ENCODE measurements at places on chromosomes 11 and 22.

DNA sequence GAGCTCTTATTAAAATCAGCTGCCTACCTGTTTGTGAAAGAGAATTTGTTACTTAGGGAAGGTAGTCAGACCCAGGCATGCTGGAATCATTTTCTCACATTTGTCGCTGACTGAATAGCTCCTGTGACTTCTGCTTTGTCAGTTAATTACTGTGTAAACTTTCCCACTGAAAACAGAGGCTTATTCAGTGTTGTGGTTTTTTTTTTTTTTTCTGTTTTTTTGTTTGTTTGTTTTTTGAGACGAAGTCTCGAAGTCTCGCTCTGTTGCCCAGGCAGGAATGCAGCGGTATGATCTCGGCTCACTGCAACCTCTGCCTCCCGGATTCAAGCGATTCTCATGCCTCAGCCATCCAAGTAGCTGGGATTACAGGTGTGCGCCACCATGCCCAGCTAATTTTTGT is 5.6 kb upstream of the LDLRAD3 start:
- DNase-seq: no peak

DNA sequence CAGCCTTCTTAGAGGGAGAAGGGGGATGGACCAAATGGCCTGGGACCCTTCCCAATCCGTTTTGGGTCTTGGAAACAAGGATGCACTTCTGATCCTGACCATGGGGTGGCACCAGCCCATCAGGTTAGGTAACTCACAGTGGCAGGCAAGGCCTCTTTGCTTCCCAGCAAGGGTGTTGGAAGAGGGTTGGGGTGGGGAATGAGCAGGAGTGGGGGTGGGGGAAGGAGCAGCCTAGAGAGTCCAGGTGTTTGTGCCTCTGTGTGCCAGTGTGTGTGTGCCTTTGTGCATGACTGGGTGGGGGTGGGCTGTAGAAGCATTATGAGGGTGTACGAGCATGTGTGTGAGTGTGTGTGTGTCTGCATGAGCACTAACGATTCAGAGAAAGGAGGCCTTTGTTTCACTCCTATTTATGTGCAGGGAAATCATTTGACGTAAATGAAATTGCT is 213.1 kb downstream of the INSC start:
- peak; percentile 18 for DNase-seq

DNA sequence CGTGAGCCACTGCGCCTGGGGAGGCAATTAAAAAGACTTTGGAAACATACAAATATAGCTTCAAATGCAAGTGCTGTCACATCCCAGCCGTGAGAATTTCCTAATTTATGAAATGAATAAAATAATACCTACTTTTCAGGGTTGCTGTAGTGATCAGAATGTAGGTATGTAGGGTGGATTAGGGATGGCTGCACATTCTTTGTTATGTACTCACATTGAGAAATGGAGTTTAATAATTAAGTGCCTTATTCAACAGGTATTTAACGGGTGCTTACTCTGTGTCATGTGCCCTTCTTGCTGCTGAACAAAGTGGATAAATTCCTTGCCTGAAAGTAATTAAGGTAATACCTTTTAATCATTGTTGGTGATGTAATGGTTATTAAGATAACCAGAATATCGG is 37.0 kb downstream of the MMP7 start:
- no peak for DNase-seq

DNA sequence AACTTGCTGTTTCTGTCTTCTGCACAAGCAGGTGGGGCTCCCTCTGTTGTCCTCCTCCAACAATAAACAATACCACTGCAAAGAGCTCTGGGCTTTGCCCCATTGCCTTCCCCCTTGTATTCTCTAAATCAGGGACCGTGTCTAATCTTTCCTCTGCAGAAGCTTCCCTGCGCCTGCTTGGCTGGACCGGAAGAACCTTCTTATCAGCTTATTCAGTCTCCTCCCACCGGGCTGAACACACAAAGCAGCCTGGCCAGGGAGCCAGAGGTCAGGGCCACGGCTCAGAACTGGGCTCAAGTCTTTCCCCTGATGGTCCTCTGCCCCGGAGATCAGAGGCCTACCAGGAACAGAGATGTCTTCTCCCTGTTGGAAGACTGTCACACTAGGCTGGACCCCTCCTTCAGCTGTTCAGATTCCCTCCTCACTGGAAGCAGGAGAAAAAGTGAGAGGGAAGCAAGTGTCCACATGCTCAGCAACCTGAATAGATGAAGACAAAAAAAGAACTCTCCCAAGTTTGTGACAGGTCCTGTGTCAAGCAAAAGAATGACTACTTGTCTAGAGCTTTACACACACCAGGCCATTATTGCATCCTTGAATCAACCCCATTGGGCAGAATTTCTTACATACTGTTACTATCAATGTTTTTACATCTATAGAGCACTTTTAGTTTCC is 63.7 kb downstream of the RAB30 start:
- no peak for DNase-seq

GRCh38 chr22:17783773-17784480 is 9.7 kb upstream of the BID start:
- no peak for DNase-seq

DNA sequence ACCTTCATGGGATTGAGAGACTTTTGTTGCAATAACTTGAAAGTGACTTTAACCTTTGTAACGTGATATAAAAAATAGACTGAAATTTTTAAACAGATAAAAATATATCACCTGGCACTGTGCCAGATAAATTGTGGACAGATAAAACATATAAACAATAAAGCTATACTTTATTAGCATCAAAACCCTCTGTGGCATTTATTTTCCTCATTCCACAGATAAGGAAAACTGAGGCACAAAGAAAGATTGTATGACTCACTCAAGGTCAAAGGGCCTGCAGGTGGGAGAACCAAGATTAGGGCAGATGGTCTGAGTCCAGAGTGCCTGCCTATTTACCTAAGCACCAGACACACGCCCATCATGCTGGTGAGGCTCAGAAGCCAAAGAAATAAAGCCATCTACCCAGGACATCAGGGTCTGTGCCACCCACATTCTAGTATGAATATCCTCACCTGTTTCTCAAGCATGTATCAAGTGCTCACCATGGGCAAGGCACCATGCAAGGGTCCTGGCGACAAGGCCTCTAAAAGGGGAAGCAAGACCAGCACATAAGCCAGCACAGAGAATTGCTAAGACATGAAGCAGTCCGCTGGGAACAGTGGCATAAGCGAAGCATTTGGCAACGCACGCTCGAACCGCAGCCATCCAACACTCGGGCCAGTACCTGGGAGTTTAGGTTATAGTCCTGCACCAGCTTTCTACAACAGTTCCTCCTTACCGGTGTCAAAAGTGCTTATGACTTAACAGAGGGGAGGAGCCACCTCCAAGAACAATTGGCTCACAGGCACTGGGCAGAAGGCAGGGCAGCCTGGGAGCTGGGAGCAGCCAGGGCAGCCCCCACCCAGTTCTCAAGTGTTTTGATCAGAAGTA is 17.6 kb downstream of the MYH9 start:
- DNase-seq: peak; percentile 48

DNA sequence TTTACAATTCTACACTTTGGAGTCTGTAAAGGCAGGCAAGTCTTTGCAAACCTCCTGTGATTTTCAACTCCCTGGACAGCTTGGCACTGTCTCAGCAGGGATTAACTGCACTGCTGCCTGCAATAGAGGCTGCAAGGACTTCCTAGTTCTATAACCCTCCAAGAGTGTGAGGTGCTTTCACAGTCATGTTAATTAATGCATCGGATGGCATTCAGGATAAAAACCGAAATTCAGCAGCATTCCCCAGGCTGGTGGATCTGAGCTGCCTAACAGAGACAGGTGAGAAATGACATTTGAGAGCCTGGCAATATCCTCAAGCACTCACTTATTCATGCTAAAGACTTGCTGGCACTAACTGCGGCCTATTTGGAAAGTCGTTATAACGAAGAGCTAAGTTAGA is 85.0 kb downstream of the LARGE1 start:
- DNase-seq: no peak

- peak; percentile 93 for DNase-seq
Measured at GRCh38 chr22:50190941-50191741, 5.4 kb downstream of the TRABD start.

DNA sequence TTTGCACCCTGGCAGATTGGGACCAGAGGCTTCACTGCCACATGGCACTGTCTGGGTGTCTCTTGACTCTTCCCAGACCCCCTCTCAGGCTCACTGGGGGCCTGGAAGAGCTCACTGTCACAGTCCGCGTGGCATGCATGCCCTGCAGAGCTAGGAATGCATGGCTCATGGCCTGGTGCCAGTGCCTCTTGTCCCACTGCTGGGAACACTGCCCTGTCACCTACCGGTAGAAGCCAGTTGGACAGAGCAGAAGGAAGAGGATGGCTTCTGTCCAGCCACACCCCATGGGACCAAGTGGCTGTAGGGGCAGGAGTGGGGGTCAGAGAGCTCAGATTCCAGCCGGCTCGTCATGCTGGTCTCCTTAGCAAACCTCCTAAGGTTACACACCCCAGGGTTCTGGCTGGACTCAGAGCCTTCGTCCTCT is 29.7 kb downstream of the MB start:
- no peak for DNase-seq

DNA sequence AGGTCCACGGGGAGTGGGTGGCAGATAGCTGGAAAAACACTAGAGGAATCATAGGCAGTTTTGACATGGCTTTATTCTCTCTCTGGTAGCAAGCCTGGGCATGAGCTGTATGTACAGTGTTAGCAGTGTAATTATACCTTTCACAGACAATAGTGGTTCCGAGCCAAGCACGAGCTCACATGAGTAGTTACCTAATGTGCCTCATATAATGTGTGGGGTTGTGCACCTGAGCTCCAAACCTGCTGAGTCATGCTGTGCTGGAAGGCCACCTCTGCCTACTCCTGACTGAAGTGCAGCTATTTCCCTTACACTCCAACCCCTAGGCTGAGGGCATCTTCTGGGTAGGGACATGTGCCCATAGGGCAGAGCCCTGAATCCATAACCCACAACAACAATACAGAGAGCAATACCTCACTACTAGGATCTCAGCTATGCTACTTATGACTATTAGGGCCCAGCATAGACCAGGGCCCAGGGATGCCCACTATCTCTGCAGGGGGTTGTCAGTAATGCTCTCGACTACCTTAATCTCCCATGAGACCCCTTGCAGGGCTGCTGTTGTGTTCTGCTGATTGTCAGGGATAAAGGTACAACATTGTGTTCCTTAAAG is 432.1 kb downstream of the DYNC2H1 start:
- no peak for DNase-seq

DNA sequence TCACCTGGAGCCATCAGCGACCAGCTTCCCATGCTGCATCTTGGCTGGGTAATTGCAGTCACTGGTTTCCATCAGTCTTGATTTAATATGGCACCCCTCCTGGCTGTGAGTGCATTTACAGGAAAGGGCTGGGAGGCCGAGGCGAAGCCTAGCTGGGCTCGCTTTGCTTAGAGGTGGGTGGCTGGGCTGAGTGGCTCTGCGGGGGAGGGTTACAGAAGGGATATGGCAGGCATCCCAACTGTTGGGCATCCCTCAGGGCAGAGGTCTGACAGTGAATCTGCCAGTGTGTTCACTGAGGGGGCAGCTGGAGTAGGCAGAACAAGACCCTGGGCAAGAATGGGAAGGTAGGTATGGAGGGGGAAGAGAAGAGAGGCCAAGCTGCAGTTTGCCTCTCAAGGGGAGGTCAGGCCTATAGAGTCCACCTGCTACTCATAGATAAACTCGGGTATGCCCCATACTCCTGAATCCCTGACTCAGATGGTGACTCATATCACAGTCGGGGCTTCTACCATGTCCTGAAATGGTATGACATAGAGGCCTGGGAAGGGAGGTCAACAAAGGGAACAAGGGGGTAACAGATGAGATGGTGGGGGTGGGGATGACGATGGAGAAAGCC is 77.5 kb upstream of the PHOX2A start:
- DNase-seq: no peak

DNA sequence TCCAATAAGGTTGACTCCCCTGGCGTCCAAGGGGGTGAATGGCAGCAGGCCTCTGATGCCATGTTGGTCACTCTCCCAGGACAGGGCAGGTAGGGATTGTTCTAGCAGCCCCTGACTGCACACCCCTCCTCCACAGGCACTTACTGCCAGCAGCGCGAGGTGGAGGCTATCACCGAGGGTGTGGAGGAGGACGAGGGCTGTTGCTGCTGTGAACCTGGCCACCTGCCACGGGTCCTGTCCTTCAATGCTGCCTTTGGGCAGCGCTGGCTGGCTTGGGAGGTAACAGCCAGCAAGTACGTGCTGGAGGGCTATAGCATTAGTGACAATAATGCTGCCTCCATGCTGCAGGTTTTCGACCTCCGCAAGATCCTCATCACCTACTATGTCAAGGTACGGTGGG is 7.7 kb upstream of the SIPA1 start:
- no peak for DNase-seq

- DNase-seq: no peak
Measured at GRCh38 chr11:106077609-106078455, at the start of gene AASDHPPT. Gene AASDHPPT, plus strand, starts transcription at chr11:106077662. Its CDS starts 49 bp downstream, at chr11:106077711.

- no peak for DNase-seq
Measured at GRCh38 chr11:130212431-130212961, 52.9 kb downstream of the ST14 start.

- no peak for DNase-seq
Measured at GRCh38 chr11:81916451-81916850, 817.2 kb downstream of the FAM181B start.

- DNase-seq: no peak
Measured at GRCh38 chr11:69293087-69293486, 868 bp upstream of the MYEOV start.

DNA sequence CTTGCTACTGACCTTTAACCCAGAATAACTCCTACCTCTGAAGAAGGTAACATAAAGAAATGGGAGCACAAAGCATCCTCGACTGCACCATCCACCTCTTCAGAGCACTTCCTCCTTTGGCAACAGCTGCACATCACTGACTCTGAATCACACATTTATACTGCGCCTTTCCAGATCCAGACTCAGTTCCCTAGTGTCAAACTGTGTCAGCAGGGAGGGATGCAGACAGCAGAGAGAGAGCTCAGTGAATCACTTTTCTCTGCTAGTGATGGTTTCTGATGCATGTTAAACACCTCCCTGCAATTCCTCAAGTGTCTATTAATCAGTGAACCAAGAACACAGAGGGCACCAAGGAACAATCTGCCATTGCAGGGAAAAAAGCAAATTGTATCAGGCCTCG is 118.9 kb downstream of the PLEKHA7 start:
- DNase-seq: no peak

DNA sequence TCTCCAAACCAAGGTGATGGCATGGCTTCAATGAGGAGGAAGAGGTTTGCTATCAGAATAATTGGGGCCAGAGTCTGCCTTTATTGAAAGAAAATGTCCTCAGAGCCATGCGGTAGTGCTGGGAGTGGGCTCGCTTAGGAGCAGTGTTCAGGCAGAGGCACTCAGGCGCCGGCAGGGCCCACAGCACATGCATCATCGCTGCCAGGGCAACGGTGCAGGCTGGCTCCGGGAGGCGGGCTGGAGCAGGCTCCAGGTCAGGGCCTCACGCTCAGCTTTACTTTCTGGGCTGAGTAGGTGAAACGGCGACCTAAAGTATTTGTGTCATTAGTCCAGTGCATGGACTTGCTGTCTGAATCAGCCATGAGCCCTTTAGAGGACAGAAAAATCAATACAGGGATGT is 169.9 kb upstream of the CCDC90B start:
- DNase-seq: no peak
